ENCODE measurements at places on chromosomes 1 and 21.

- DNase-seq: no peak
Measured at GRCh38 chr1:154418062-154418921, 13.1 kb downstream of the IL6R start.

DNA sequence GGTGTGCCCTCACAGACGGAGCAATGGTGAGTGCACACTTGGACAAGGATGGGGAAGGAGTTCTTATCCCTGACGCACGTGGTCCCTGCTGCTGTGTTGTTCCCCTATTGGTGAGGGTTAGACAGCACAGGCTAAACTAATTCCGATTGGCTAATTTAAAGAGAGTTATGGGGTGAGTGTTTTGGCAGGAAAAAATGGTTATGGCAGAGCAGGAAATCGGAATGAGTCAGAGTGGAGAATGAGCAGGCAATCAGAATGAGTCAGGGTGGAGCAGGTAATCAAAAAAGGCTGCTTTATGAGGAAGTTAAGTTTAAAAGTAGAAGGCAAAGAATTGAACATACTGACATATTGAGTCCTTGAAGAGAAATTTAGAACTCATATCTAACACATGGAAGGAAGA is 100.5 kb downstream of the NGF start:
- DNase-seq: no peak

DNA sequence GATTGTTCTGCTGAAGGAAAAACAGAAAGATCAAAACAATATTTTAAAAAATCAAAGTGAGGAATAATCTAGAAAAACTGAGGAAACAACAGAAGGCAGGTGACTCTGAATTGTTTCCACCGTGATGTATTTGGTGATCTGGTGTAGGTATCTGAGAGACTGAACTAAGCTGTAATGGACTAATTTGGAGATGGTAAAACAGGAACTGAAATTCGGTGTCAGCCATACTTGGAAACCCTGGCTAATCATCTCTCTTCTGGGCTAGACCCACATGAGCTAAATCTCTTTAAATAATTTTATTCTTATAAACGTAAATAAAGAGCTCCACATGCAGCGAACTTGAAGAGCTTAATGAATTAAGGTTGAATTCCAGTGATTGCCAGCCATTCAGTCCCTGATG is 1226.1 kb downstream of the NCAM2 start:
- DNase-seq: no peak

DNA sequence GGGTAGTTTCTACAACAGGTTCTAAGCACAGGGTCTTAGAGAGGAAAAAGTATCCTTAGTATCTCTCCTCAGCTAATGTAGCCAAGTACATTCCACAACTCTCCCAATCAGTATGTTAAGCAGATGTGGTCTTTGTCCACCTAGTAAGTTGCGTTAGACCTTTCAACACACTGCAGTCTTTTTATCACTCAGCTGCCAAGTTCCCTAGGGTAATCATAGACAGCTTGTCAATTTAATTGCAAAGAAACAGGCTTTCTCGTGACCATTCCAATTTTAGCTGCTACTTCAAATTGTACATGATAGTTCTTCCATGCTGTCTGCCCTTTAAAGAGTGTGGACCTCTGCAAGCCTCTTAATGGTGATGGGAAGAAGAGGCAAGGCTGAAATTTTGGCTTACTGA is 211.8 kb upstream of the PKN2 start:
- no peak for DNase-seq

DNA sequence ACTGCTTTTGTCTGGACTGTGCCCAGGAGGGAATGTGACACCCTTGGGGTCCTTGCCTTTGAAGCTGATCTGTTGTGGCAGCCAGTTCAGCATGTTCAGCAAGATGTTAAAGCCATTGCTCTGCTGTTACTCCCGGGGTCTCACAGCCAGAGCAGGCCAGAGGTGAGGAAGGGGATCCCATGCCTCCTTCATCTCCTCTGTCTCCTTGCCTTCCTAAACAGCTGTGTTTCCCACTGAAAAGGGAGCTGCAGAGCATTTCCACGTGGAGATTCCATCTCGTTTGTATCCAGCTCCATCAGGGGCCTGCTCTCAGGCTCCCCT is 135.8 kb upstream of the COL6A1 start:
- DNase-seq: no peak

GRCh38 chr1:206131037-206131436 is 13.8 kb upstream of the AVPR1B start:
- no peak for DNase-seq

GRCh38 chr21:40638466-40639251 is 208.3 kb downstream of the DSCAM start:
- no peak for DNase-seq

DNA sequence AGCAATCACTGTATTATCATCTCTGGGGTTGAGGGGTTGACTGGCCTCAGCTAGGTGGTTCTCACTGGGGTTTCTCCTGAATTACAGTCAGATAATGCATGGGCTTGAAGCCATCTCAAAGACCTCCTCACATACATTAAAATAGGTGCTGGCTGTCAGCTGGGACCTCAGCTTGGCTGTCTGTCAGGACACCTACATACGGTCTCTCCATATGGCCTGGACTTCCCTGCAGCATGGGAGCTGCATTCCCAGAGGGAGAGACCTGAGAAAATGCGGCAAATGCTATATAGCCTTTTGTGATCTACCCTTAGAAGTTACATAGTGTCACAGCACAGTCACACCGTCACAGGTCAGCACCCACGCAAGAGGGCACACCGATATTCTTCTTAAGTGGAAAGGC is 93.6 kb downstream of the TSEN15 start:
- DNase-seq: no peak

GRCh38 chr1:38728585-38728908 is 131.0 kb downstream of the RRAGC start:
- no peak for DNase-seq

DNA sequence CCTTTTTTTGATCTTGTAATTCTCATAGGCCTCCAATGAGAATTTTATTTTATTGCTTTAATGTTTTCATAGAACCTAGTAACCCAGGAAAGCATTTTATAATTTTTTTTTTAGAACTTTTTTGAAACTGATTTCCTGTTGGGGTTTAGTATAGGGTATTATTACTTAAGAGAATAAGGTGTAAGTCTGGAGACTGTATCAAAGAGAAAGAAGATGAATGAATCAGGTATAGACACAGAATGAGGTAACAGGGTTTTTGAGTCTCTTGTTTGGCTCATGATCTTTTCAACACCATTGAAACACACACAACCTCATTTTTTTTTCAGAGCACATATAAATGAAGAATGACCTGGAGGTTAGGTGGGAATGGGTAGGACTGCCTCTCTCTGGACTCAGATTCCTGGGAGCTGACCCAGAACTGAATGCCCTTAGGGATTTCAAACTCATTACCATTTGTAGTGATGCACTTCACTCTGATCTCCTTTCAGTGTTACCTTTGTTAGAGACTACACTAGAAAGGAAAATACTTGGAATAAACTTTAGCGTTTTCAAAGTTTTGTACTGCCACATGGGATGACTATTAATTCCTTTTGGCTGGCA is 51.0 kb downstream of the EPB41 start:
- DNase-seq: no peak

DNA sequence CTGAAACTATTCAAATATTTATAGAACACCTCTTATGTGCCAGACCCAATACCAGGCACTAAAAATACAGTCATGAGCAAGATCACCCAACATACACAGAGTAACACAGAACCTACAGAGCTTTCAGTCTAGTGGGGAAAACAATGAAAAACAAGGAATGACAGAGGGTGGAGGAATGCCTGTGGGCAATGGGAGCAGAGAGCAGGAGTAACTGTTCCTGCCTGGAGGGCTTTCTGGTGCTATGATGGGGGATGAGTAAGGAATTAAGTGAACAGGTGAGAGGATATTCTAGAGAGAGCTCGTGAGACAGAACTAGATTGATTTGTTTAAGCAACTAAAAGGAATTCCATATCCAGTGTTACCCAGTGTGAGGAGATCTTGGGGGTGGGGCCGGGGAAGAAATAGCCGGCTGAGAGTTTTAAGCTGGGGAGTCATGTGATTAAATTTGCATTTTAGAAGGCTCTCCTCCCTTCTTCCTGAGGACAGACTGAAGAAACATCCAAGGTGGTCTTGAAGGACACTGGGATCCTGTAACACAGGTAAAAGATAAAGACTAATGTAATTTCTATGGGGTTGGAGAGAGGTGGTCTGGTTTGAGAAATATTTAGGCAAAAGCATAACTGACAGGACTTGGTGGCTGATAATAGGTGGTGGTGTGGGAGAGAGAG is 2.1 kb upstream of the CD53 start:
- no peak for DNase-seq

- no peak for DNase-seq
Measured at GRCh38 chr1:91609551-91609950, 108.9 kb downstream of the CDC7 start.

DNA sequence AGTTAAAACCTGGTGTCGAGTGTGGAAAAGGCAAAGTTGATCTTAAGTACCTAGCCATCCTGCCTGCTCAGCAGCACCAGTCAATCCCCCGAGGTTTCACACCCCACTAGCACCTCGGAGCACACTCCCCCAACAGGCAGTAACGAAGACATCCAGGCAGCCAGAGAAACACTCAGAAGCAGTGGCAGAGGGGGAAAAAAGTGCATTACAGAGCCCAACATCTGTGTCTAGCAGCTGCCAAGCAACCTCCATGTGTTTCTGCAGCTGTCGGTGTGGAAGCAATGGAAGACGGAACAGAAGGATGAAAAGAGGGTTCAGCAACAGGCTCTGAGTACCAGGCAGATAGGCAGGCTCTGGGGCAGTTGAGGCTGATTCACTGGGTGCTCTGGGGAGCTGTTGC is 73.4 kb upstream of the PROX1 start:
- DNase-seq: no peak

DNA sequence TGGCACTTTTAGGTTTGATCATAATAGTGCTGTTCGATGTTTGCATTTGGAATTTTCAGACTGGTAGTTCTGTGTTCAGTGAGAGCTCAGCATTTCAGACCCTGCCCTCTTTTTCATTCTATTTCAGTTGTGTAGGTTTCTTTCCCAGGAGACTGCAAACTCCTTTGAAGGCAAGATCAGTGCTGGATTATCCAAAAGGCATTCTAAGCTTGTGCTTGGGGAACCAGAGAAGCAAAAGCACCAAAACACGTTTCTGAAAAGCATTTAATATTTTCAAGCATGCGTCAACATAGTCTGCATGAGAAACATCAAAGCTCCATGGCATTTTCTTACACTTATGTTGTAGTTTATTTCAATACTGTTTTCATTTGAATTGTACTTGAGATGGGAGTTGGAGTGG is 292.1 kb downstream of the SDCCAG8 start:
- no peak for DNase-seq

DNA sequence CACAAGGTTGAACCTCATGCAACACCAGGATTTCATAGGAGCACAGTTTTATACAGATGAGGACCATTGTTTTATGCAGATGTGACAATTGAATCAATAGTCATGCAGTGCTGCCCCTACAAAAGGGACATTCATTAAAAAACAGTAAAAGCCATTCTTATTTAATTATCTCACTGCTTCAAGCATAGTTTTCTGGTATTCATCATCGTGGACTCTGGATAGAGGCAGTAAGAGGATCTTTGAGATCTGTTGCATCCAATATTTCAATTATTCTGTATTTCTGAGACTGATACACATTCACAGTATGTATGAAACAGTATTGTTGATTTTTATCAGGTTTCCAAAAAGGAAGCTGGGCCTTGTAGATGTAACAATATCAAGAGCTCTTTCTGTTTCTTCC is 237.6 kb downstream of the RYR2 start:
- DNase-seq: no peak

DNA sequence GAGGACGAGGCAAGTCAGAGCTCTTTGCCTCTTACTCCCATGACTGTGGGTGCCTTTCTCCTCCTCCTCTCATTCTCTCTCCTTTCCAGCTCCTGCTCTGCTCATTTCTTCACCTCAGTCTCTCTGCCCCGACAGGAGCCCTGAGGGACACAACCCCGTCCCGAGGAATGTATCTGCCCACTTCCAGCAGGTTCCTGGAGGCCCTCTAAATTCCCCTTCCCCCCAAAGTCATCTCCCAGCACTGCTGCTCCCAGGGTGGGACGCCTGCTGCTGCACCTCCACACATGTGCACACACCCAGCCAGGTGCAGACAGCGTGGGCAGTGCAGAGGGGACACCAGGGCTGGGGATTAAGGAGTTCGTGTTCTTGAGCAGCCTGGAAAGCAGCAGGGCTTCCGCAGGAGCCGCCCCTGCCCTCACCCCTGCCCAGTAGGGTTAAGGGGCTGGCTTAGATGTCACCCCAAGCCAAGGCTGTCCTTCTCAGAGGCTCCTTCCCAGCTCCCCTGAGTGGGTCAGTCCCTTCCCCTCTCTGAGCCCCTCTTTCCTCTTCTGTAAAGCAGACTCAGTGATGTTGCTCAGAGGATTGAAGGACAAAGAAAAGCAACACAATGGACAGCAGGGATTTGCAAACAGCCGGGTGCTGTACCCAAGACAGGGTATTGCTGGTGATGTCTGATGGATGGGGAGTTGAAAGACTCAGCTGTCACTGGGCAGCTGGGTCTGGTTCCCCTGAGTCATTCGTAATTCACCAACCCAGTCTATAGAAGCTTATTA is 346.0 kb downstream of the MATN1 start:
- DNase-seq: no peak

DNA sequence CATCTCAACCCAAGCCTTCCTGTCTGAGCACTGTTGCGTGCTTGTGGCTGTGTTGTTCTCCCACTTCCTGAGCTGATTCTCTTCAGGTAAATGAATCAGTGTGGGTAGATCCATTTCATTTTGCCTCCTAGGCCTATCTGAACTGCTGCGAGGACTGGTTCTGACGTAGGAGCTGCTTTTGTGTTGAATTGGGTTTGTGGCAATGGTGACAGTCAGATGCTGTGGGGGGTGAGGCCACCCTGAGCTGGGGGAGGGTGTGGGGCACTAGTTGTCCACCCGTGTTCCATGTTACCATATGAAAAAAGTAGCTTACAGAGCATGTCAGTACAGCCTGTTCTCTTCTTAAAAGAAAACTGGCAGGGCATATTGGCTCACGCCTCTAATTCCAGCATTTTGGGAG is 81.5 kb downstream of the MRPS6 start:
- no peak for DNase-seq

GRCh38 chr1:110120960-110121561 is 8.8 kb downstream of the UBL4B start:
- no peak for DNase-seq

GRCh38 chr21:45584786-45585185 is 42.5 kb upstream of the SLC19A1 start:
- DNase-seq: no peak

DNA sequence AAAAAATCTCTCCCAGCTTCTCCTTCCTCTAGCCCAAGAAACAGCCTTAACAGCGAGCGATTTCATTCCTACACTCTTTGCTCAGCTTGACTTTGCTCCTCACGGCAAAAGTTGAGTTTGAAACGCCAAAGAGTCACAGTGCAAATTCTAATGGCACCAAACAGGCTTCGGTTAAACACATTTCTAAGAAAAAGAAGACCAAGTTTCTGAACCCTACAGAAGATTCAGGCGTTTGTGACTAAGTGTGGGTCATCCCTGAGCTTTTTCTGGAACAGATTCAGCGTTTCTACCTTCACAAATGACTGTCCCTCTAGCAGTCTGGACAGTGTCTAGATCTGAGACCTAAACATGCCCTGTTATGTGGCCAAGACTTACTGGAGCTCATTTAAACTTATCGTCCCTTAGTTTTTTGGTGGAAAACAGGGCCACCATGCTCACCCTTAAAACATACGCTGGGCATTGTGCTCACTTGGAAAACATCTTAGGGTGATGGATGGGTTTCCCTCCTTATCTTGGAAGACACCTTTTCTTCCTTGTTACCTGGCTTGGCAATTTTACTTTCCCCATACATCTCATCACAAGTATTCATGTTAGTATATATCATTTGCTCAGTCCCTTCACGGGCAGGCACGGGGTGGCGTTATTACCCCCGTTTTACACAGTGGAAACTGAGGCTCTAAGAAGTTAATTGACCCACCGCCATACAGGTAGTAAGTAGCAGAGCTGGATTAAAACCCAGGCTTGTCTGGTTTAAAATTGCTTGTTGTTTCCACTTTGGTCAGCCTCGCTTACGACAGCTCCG is 1.0 kb downstream of the C1orf198 start:
- no peak for DNase-seq
